Fibroblast of pulmonary artery (primary cell): ENCODE measurements at places on chromosomes 2 and 18.

- no peak for DNase-seq
Measured at GRCh38 chr2:186427970-186428369, 58.1 kb upstream of the ZC3H15 start.

GRCh38 chr18:54794823-54795222, 33.5 kb upstream of the RAB27B start:
- DNase-seq, result no peak

DNA sequence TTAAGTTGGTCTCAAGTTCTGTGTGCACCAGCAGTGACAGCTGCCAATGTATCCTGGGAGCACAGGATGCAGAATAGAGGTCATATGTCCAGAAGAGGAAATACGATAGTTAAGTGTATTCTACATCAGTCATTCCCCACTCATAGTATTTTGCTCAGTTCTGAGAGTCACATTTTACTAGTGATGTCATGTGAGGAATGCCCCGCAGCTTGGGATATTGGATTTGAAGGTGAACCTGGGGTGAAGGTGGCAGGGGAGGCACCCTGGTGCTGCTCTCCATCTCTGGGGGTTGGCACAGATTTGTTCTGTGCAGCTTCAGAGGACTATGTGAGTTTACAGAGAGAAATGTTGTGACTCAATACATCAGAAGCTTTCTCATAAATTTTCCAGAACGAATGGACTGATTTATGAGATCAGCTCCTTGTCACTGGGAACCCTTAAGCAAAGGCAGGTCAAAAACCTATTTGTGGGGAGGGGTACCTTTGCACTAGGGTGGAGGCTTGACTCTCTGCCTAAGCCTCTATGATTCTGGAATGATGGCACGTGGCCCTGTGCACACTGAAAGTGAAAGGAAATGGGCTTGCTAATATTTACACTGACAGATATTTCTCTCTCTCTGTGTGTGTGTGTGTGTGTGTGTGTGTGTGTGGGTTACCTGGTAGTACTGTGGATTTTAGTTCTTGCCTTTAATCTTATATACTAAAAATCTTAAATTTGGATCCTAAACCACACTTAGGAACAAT, 95.9 kb downstream of the NEB start:
- no peak for DNase-seq

- DNase-seq, result no peak
Measured at GRCh38 chr2:161159456-161160225, 587 bp upstream of the TANK start.

GRCh38 chr18:35485852-35486251, 11.9 kb downstream of the INO80C start:
- no peak for DNase-seq

- DNase-seq, result peak; percentile 77
Measured at GRCh38 chr2:10514743-10515142, 66.6 kb upstream of the ODC1 start.

GRCh38 chr18:33090461-33090860, 317.6 kb upstream of the KLHL14 start:
- DNase-seq, result no peak

DNA sequence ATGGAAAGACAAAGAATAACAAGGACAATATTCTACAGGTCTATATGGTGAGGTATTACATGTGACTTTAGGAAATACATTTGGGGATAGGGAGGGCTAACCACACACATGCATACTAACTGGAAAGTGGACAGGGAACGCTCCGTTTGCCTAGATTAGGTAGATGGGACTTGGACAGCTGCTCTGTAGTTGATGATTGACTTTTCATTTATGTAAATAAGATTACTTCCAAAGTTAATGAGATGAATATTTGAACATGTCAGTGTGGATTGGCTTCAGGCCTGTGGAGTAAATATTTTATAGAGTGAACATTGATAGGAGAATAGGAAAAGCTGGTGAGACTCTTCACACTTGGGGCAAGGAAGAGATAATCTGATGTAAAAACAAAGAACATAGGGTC, 142.0 kb downstream of the NCK2 start:
- DNase-seq, result no peak

GRCh38 chr2:46716927-46717326, 198.7 kb downstream of the MCFD2 start:
- DNase-seq, result no peak

- no peak for DNase-seq
Measured at GRCh38 chr2:1642066-1642861, 102.1 kb downstream of the PXDN start.

DNA sequence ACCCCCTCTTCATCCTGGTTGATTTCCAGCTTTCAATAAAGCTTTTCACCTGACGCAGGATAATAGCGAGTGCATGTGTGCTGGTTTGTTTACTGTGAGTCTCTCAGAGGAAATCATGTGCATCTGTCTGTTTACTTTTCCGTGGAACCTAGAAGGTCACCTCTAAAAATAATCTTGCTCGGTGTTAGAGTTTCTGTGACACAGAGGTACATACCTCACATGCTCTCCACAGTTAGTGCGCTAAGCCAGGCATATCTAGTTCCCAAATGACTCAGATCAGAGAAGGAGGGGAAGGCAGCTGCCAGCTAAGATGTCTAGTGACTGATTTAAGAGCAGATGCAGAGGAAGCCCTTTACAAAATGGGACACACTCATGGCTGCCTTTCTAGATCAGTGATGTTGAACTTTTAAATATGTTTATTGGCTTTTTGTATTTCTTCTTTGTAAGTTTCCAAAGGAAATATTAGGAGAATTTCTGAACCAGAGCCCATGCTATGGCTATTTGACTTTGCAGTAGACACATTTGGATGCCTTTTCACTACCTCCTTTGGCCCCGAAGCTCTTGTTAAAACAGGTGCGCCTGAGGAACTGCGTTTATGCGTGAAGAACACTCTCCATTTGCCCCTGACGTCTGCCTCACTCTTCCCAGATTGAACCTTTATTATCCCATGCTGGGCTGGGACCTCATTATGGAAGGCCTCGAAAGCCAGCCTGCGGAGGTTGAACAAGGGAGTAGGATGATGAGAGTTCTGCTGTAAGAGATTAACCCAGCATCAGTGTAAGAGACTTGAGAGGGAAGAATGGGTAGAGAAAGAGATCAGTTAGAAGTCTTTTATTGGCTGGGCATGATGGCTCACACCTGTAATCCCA, 145.6 kb downstream of the FAM161A start:
- peak; percentile 12 for DNase-seq

DNA sequence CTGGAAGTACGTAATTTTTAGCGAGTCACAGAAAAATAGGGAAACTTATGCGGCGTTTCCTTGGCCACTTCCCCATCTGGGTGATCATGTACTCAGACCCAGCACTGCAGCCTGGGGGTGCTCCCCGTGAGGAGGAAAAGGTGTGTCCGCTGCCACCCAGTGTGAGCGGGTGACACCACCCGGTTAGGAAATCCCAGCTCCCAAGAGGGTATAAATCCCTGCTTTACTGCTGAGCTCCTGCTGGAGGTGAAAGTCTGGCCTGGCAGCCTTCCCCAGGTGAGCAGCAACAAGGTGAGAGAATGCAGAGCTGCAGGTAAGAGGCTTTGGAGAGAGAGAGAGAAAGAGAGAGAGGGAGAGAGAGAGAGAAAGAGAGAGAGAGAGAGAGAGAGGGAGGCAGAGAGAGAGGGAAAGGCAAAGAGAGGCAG, at the start of gene IL1R2:
TSS of gene IL1R2 (plus strand) at position 240 of the 425 bp plus-strand sequence. CDS start 16,616 bp downstream, outside the sequence.
- DNase-seq, result no peak

GRCh38 chr2:46813020-46813415, 102.6 kb downstream of the MCFD2 start:
- peak; percentile 83 for DNase-seq
